ENCODE measurements at places on chromosomes 11 and 22.

DNA sequence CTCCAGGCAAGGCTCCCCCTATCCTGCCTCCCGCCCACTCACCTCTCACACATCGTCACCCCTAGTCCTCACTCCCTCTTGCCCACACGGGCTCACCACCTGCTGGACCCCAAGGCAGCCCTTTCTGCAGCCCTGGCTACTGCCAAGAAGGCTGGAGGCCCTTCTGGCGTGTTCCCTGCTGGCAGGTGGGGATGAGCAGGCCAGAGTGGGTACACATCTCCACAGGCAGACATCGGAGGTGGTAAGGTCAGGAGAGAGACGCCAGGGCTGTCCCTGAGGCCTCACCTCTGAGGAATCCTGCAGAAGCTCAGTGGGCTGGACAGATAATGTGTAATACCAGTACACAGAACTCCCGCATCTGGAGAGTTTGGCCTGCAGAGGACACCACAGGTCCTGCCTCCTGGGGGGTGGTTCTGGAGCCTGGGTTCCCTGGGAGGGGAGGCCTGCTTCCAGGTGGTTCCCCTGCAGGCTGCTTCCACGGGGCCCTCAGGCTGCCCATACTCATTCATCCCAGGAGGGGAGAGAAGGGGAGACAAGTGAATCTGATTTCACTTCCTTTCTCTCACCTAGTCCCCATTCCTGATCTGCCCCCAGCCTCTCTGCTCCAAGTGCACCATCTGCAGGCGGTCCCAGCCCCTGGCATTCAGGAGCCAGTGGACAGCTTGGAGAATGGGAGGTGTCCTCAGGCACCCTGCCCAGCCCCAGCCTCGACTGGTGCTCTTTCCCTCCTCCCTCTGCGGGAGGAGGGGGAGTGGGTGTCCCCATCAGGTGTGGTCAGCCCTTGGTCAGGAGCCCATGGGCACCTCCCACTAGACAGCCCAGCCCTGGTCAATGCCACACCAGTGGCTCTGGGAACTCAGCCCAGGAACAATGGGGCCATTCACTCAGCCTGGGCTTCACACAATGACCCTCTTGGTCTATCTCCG, 6.1 kb upstream of the CHST1 start:
- no peak for DNase-seq

DNA sequence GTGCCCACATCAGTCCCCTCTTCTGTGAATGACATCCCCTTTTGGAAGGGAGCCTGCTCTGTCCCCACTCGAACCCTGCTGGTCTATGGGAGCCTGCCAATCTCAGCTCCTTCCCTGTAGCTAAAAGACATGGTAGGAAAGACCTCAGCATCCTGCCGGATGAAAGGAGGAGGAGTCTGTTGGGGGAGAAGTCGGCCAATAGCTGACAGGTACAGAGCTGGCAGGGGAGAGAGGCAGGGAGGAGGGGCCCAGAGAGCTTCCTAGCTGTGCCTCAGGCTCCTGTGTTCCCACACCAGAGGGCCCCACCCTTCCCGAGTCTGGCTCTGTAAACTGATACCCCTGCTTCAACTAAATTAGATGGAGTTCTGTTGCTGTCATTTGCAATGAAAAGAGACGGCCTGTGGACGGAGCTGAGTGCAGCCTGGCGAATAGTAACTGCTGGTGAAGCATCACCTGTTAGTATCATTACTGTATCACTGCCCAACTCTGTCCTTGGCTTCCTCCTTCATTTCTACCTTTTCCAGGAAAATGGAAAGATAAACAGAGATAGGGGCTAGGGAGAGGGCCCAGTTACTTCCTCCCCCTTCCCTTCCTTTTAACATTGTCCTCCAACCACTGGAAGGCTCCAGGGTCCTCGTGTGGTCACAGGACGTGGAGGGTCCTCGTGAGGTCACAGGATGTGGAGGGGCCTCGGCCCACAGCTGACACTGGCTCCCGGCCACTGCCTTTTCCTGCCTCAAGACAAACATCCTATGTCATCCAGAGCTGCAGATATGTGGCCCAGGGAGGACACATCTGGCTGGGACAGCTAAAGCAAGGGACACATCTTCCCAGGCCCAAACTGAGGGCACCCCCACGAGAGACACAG, 15.1 kb downstream of the FXYD6 start:
- DNase-seq = peak; percentile 47

DNA sequence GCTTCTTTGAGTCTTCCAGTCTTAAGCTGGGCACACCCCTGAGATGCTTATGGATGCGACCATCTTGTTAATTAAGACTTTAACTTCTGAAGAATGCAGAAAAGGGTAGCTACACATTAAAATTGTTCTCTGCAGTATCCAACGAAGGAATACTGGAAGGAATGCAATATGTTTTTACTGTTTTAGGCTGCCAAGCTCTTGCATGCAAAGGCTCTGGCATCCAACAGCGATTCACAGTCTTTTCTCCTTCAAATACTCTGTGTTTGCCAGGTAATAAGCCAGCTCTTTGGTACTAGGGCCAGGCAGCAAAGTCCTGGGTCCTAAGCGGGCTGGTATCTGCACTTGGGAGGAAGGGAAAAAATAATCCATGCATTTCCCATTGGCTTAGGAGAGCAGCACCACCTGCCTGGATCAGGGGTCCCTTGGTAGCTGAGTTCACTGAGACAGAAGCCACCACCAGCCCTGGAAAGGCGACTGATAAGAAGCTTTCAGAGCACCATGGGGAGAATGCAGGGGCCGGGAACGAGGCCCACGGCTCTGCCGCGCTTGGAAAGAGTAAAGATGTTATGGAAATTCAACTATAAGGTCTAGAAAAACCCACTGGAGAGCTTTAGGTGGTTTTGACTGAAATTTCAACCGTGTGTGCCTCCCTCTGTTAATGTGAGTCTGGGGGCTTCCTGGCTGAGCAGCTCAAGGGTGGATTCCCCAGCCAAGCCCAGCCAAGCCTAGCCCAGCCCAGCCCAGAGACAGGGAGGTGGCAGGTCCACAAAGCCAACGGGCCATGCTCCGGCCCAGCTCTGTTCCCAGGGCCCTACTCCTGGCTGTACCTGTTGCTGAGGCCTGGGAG, 67.0 kb upstream of the CCND1 start:
- no peak for DNase-seq

- DNase-seq = no peak
Measured at GRCh38 chr11:69355346-69355940, 61.5 kb downstream of the MYEOV start.

GRCh38 chr22:19747551-19747950, 13.0 kb upstream of the TBX1 start:
- no peak for DNase-seq

- no peak for DNase-seq
Measured at GRCh38 chr22:37674248-37674647, 1.2 kb upstream of the LGALS1 start.

DNA sequence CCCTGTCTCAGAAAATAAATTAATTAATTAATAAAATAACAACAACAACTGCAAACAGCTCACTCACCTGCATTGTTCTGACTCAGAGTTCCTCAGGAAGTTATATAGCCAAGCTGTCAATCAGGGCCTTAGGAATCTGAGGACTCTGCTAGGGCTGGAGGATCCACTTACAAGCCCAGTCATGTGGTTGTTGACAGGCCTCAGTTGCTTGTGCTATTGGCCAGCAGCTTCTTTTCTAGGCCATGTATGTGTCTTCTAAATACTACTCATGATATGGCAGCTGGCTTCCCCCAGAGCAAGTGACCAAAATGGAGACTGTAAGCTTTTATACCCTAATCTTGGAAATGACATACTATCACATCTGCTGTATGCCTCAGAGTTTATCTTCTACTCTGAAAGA, 20.8 kb upstream of the ATP5MG start:
- DNase-seq = no peak

DNA sequence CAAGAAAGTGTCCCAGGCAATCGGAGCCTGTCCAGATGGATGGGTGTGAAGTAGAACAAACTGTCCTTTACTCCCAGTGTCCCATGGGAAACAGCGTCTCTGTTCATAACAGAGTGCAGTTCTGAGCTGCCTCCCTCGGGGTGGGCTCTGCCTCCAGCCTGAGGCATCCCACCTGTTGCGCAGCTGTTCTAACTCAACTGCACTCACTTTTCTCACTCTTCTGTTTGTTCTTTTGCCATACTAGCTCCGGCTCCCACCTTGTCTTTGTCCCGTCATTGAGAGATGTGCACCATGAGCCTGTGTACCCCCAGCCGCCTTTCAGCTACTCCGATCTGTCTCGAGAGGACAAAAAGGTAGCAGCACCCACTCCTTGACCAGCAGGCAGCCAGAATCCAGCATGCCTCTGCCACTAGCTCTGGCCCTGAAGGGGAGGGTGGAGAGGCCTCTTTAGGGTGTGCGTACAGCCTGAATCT, 20.7 kb upstream of the CDC42EP2 start:
- DNase-seq = no peak

DNA sequence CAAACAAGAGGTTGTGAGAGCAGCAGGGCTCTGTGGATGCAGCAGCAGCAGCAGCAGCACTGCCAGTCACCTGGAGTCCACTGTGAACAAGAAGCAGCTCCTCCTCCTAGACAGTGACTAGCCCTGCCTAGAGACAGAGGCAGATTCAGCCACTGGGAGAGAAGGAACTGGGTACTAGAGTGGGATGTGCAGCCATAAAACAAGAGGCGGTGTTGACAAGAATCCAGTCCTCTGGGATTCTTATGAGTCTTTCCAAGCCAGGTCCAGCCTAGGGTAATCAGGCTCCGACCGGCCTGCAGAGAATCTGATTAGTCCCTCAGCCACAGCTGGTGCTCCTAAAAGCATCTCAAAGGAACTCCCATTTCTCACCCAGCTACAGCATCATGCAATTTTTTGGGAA, 83.9 kb upstream of the USP47 start:
- DNase-seq = no peak

Measured in NCI-H524 treated with DMSO at 0.1 percent for 48 hours (cell line).